Activated T-cell treated with anti-CD3 and anti-CD28 coated beads, Interleukin-2, amount 50 U/mL, for 4 hours (primary cell): ENCODE measurements at places on chromosomes 16 and 17.

- DNase-seq, result no peak
Measured at GRCh38 chr17:80468242-80468641, 8.2 kb downstream of the NPTX1 start.

DNA sequence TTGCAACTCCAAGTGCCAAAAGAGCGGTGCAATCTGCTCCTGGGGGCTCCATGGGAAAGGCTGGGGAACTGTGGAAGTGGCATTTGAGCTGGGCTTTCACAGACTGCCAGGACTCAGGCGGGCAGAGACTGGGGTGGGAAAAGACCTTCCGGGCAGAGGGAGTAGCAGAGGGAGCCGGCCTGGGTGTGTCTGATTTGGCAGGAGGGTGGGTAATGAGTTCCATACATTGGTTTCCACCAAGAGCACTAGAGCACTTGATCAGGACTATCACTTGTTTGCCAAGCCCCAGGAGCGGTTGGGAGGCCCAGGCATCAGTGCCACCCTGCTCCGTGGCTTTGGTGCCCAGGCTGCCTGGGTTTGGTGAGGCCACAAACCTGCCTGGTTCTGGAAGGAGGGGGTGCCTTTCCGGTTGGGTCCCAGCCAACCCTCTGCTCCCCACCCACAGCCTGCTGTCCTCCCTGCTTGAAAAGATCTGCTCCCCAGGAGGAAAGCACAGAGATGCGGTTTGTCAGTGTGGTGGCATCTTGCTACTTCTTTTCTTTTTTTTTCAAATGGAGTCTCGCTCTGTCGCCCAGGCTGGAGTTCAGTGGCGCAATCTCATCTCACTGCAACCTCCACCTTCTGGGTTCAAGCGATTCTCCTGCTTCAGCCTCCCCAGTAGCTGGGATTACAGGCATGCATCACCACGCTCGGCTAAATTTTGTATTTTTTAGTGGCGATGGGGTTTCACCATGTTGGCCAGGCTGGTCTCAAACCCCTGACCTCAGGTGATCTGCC lies 3.5 kb upstream of the TRIM47 start:
- DNase-seq, result no peak

DNA sequence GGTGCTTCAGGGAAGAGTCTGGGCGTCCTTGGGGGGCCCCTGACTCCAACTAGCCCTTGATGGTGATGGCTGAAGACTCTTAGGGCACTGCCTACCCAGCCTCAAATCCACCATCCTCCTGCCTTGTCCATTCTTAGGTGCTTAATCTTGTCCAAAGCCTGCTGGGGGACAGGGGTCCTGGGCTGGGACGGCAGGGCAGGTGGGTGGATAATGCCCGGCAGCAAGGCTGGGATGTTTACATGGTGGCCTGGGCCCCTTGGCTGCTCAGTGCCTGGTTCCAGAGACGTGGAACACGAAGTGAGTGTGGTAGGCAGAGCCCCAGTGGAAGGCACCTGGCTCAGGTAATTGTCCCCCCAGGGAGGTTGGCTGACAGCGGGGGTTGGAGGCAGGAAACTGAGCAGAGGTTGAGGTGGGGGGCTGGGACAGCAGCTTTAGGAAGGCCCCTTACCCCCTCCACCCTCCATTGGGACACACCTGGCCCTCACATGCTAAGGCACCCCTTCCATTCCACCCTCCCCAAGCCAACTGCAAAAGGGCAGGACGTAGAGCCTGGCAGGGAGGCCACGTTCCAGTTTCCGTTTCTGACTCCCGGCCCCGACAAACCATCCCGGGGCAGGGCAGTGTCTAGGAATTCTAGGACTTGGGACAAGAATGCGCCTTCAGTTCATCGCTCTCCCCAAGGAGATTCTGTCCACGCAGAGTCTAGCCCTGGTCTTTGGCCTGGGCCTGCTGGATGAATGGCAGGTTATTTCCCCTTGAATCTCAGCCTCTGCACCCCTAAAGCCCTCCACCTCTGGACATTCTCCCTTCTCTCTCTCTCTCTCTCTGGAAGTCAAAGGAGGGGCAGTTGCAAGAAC lies 1.9 kb downstream of the FOXJ1 start:
- DNase-seq, result no peak

DNA sequence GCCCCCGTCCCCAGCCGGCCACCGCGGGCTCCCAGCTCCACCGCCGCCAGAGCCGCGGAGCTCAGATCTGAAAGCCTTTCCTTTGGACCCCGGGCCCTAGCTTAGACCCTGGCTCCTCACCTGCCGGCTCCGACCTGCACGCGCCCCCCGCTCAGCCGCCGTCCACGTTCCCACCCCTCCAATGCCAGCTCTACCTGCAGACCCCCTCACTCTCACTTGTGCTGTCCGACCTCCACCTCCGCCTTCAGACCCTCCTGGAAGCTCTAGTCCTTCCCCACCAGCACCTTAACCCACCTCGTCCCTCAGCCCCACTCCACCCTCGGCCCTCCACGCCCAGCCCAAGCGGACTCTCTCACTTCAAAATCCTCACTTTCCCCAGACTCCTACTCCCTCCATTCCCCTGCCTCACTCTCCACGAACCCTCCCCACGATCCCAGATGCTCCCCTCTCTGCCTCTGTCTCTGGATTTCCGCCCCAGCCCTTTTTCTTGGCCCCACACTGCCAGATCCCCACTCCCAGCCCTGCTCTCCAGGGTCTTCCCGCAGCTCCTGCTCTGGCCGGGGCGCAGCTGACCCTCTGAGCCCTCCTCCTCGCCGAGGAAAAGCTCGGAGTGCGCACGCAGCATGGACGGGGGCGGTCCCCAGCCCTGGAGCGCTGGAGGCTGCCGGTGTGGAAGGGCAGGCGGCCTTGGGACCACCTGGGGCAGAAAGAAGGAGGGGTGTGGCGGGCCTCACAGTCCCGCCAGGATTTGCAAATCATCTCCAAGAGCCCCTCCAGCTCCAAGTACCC lies at the start of gene TMEM114:
Gene TMEM114, minus strand, starts transcription at position 612 of the 789 bp plus-strand sequence. CDS start 673 bp downstream, outside the sequence.
- DNase-seq, result no peak

GRCh38 chr16:17446661-17447060 lies 24.1 kb downstream of the XYLT1 start:
- DNase-seq, result no peak

DNA sequence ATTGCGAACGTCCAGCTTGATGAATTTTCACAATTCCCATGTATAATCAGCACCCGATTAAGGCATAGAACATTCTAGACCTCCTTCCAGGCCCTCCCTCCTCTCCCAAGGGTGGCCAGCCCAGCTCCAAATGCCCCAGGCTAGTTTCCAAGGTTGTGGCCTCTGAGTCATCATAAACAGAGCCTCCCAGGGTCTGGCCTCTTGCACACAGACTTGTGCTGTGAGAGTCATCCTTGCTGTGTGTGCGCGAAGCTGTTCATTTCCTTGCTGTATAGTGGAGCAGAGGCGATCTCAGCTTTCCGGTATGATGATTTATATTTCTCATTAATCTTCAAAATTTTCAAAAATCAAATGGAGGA lies 20.5 kb upstream of the JPH3 start:
- no peak for DNase-seq

GRCh38 chr17:57747221-57748017 lies 2.3 kb upstream of the CCDC182 start:
- peak; percentile 22 for DNase-seq

GRCh38 chr16:79328402-79329165 lies 272.0 kb downstream of the MAF start:
- DNase-seq, result no peak

DNA sequence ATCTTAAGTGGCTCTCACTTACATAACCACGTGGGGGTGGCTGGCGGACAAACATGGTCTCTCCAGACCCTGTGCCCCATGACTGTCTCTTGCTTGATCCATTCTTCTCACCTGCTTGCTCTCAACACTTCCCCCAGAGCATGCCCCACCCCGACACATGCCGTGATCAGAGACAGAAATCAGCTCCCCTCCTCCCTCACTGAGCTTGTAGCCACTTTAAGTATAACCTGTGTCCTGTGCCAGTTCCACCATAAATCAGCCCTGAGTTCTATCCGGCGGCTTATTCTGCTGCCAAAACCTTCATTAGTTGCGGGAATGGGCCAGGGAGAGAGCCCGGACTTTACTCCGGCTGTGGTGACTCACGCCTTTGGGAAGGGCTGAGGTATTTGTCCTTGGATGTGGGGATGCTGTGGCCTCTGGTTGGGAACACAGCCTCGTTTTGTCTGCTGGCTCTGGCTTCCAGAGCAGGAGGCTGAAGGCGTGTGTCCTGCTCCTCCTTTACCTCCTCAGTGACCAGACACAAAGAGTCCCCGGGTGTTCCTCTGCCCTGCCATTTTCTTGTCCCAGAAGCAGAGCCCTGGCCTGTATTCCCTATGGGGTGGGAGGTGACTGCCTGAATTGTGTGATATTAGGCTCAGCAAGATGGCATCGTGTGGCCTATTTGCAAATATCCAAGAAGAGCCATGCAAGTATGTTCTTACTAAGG lies 21.1 kb downstream of the ANKRD40 start:
- no peak for DNase-seq

- DNase-seq, result no peak
Measured at GRCh38 chr17:43782913-43783680, 2.9 kb downstream of the CFAP97D1 start.

DNA sequence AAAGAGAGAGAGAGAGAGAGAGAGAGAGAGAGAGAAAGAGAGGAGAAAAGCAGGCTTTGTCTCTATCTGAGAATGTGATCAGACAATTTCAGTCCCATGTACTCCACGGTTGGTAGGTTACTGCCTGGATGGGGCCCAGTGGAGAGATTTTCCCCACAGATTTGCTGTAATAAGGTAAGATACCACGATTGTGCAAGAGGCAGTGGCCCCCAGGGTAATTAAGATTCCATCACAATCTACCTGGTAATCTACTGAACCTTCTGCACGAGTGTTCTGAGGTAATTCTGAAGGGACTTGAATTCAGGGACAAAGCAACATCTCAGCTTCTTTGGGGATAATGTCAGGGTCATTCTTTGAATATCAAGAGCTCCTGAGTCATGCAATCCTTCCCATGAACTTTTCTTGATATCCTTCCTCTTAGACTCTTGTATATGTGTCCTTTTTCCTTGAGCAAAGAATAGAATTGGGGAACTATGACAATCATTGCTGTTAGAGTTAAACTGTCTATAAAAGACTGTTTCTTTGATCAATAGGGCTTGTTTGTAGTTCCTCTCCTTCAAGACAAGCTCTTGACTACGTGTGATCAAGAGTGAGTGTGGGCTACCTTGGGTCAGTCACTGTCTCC lies 306.6 kb downstream of the MAF start:
- DNase-seq, result no peak

- DNase-seq, result no peak
Measured at GRCh38 chr16:86734543-86735460, 156.5 kb downstream of the FOXL1 start.

GRCh38 chr17:78241277-78242023 lies 10.0 kb downstream of the TMEM235 start:
- no peak for DNase-seq

GRCh38 chr16:86914876-86915717 lies 336.7 kb downstream of the FOXL1 start:
- no peak for DNase-seq

DNA sequence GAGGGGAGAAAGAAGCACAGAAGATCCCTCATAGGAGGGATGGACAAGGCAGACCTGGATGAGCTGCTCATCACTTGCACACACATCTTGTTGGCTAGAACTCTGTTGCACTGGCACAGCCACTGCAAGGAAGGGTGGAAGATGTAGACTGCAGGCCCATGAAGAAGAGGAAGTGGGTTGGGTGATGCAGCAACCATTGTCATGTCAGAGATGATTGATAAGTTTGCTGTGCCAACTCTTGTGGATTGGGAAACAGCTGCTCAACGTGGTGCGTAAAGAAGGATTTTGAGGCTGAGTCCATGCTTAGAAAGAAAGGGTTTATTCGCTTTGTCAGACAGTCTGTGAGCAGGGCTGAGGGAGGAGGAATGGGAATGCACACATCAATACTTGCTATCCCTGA lies 161.4 kb upstream of the MPHOSPH6 start:
- DNase-seq, result no peak

- no peak for DNase-seq
Measured at GRCh38 chr16:25065899-25066298, 45.6 kb upstream of the LCMT1 start.

GRCh38 chr17:1714427-1714979 lies 4.3 kb upstream of the TLCD2 start:
- DNase-seq, result no peak

GRCh38 chr17:9419932-9420453 lies 155.6 kb downstream of the STX8 start:
- DNase-seq, result no peak

DNA sequence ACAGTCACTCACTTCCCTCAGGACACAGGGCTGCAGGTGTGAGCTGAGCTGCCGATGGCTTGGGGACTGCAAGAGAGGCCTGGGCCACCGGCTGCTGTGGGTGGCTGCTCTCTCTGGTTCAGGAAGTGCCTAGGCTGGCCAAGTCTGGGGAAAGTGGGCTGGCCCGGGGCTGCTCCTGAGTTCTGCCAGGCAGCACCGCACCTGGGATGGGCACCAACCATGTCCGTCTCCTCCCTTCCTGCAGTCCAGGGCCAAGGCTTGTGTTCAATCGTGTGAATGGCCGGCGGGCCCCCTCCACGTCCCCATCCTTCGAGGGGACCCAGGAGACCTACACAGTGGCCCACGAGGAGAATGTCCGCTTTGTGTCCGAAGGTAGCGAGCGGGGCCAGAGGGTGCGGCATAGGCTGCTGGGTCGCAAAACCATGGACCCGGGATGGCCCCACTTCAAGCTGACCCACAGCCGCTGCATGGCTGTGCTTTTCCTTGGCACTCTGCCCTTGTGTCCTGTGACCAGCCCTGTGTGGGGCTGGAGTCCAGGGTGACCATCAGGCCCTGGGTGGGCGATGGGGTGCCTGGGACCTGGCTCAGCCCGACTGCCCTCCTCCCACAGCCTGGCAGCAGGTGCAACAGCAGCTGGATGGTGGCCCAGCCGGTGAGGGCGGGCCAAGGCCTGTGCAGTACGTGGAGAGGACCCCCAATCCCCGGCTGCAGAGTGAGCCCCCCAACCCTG lies 1.8 kb upstream of the WDR90 start:
- no peak for DNase-seq

GRCh38 chr17:10435096-10435495 lies 13.3 kb upstream of the MYH8 start:
- no peak for DNase-seq

DNA sequence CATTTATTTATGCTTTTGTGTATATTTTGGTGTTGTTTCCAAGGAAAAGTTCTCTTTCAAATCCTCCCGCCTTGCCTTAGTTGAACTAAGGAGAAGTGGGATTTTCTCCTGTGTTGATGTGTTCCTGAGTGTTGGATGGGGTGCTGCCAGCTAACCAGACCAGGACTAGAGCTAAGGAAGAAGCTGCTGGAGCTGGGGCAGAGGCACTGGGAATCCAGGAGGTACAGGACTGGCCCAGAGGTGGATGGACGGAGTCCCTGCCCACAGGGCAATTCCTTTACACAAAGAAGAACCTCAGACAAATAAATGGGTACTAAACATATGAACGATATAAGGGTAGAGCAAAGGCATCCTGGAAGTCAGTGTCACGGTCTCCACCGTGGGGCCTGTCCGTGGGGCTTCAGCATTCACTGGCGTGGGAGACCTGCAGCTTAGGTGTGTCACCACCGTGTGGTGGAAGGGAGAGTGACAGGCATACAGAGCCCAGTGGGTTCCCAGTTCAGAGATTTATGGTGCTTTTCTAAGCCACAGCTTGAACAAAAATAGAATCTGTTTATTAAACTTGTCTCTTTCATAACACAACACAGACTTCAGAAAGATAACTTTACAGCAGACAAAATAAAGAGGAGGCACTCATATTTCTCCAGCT lies 270.7 kb downstream of the NTN1 start:
- DNase-seq, result peak; percentile 11

GRCh38 chr16:70151391-70151790 lies 22.2 kb upstream of the CLEC18C start:
- no peak for DNase-seq
